Body of pancreas (tissue), 4 donors: ENCODE measurements at places on chromosomes 11 and 22.

DNA sequence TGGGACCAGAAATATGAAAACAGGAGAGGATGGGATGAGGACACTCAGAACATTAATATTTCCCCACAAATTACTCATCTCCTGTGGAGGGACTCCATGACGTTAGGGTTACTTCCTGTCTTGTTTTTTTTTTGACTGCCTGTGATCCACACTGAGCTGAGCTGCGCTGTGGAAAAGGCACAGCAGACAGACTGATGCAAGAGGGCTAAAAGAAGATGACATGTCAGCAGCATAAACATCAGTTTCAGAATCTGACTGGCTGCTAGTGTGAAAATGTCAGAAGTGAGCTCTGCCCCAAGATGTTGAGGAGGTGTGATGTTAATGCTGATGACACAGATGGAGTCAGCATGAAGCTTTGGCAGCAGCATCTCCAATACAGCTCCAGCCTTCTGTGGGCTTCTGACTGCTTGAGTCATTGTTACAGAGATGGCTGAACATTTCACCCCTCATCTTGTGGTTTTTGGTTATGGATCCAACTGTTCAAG, 286.8 kb downstream of the BLID start:
- DNase-seq: no peak

- DNase-seq: no peak
Measured at GRCh38 chr11:108734283-108734682, 69.4 kb downstream of the DDX10 start.

- DNase-seq: no peak
Measured at GRCh38 chr11:116955548-116955947, 118.1 kb upstream of the APOA1 start.

- DNase-seq: no peak
Measured at GRCh38 chr11:129291546-129291945, 84.1 kb upstream of the BARX2 start.

DNA sequence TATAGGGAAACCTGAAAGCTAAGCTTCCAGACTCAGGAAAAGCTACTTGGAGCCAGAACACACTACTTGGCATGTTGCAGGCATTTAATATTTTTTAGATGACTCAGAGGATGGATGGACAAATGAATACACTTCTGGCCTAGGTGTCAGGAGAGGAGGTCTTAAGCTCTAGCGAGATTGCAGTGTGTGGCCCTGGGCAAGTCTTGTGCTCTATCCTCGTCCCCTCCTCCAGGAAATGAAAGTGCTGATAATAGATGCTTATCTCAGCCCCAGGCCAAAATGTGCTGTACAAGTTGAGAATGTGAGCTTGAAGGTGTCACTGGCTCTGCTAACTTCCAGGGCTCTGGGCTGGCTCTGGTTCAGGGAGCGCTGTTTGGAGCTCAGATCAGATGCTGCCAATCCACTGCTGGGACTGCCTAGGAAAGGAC, 136.3 kb downstream of the PKNOX2 start:
- DNase-seq: peak; percentile 36
